NB4 (cell line): ENCODE measurements at places on chromosomes 5 and 9.
A peak's percentile ranks its signal among the peaks of the same experiment; 100 is the strongest.

DNA sequence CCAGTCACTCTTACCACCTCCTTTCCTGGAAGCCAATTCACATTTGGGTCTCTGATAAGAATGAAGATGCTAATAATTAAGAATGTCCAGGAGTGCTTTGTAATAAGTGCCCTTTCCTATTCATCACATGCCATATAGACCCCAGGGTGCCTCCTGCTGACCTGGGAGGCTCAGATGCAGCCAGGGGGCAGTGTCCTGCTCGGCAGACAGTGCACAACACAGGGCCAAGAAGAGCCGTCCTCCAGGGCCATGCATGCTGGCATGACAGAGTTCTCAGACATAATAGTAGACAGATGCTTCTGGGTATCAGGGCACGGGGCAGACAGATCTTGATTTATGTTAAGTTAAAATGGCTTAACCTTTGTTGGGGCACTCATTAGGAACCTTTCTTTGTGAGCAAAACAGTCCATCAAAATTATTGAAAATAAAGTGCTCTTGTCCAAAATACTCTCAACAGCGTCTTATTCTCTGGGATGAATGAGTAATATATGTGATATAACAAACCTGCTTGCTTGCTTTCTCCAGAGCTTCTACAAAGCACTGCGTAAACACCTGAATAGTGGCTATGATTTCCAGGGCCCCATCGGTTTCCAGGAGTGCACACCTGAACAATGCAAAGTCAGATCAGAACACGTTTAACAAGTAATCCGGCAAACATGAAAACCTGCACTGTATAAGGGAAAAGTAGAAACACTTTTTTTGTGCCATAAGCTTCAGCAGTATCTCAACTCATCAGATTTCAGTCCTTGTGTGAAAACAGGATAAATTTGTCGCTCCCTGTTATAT, 192.7 kb downstream of the FANCC start:
- no peak for DNase-seq

DNA sequence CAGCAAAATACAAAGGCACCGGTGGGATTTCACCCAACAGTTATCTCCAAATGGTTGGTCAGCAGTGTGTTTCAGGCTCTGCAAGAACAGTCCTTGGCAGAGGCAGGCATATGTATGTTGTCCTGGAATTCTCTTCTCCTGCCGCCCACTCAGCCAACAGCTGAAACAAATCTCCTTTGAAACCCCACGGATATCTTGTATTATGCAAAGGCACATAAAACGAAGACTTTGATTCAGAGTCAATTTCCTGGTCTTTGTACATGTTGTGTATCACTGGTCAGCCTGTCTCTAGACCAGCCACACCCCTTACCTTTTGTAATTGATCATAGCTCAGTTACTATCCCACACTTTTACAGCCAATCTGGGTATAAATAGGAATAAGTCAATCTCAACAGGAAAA, 29.2 kb downstream of the FREM1 start:
- DNase-seq = no peak

GRCh38 chr9:27282269-27282668, 14.7 kb downstream of the EQTN start:
- DNase-seq = no peak

- DNase-seq = no peak
These were observed 53.8 kb upstream of the CLINT1 start for GRCh38 chr5:157912621-157913325.

- peak; percentile 54 for DNase-seq
These were observed 1264.5 kb upstream of the ACO1 start for GRCh38 chr9:31119890-31120454.

- no peak for DNase-seq
These were observed 446.2 kb upstream of the RIOK2 start for GRCh38 chr5:97629276-97629675.

DNA sequence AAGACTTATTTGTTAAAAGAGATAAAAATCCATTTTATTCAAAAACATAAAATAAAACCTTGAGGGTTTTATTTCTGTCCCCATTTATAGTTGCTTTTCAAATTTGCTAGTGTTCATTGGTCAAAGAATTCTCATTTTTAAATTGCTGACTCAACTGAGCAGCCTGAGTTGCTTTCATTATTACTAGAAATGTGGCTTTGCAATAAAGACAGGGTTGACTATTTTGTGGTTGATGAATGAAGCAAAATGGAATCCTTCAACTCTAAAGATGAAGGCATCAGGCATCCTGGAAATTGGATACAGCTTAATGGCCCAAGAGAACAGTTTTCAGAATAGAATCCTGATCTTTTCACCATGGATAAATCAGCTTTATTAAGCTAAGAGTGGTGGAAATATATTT, 23.9 kb upstream of the PPP3R2 start:
- DNase-seq = no peak

- DNase-seq = no peak
These were observed 182.8 kb downstream of the MCTP1 start for GRCh38 chr5:95102080-95102479.

DNA sequence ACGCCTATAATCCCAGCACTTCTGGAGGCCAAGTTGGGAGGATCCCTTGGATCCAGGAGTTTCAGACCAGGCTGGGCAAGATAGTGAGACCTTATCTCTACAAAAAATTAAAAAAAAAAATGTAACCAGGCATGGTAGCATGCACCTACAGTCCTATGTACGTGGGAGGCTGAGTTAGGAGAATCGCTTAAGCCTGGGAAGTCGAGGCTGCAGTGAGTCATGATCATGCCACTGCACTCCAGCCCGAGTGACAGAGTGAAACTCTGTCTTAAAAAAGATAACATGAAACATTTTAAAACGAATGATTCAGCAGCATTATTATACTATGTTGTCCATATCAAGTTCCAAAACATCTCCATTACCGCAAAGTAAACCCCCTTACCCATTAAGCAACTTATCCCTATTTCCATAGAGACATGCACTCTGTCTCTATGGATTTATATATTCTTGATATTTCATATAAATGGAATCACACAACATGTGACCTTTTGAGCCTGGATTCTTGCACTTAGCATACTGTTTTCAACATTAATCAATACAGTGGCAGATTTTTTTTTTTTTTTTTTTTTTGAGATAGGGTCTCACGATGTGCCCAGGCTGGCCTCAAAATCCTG, 56.9 kb upstream of the MTMR12 start:
- DNase-seq = no peak

GRCh38 chr5:64680289-64680688, 10.0 kb upstream of the SHISAL2B start:
- peak; percentile 2 for DNase-seq

DNA sequence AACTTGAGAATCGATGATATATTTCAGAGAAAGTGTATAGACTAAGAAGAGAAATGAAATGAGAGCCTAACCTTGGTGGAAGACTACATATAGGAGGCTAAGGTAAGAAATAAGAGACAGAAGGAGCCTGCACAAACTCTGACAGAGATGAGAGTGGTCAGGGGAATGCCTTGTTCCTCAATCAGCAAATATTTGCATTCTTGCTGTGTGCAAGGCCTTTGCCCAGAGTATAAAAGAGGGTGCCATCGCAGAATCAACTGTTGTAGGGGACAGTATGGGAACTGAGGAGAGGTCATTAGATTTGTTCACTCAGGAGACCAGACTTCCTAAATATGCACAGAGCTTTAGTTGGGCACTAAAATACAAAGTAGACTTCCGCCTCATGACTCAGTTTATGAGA, 137.2 kb downstream of the ATG10 start:
- no peak for DNase-seq

GRCh38 chr5:140261403-140262171, 41.3 kb downstream of the PFDN1 start:
- DNase-seq = peak; percentile 80

GRCh38 chr9:87102126-87102525, 154.8 kb upstream of the GAS1 start:
- DNase-seq = no peak

- no peak for DNase-seq
These were observed 291.4 kb downstream of the ARHGEF28 start for GRCh38 chr5:73917433-73917832.

- no peak for DNase-seq
These were observed 69.6 kb upstream of the GNAQ start for GRCh38 chr9:78101247-78101646.

GRCh38 chr5:93452255-93452654, 128.8 kb downstream of the NR2F1-AS1 start:
- no peak for DNase-seq

GRCh38 chr5:98460536-98460935, 312.9 kb upstream of the RGMB start:
- DNase-seq = no peak

- peak; percentile 58 for DNase-seq
These were observed 20.6 kb downstream of the TPPP start for GRCh38 chr5:672329-673160.

- no peak for DNase-seq
These were observed 5.7 kb downstream of the B4GALT7 start for GRCh38 chr5:177605667-177606066.
